ENCODE measurements at places on chromosomes 7 and 10.

DNA sequence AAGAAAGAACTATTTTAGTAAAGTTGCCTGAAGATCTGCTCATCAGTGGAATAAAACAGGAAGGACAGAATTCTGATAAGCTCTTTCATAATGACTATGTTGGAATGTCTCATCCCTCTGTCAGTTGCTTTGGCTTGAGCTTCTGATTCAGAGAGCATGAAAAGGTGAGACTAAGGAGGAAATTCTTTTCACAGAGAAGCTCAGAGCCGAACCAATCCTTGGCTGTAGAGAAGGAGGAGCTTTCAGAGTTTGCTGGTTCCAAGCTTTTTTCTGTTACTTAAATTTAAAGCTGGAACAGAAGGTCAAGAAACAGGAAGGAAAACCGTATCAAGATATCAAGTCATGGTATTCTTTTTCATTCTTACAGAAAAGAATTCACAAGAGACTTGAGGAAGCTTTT is 24.0 kb downstream of the GSTO2 start:
- DNase-seq, result no peak

DNA sequence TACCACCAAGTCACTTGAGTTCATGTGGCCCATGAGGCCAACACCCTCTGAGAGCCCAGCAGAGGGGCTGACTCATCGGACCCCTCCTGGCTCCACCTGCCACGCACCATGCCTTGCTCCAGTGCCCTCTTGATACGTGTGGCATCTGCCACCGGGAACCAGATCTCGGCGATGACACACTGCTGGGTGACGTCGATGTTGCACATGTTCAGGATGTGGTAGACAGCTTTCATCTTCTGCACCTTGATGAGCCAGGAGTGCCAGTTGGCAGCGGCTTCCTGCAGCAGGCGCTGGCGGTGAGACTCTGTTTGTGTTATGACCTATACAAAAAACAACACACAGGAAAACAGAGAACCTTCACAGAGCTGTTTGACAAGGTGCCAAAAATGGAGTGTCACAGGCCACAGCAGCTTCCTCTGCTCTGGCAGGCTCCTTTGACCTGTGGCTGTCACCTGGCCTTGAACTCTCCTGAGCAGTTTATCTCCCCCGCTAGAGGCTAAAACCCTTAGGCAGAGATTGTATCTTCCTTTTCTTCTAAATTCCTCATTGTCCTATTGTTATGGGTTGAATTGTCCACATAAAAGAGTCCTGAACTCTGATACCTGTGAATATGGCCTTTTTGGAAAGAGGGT is 45.2 kb upstream of the TMEM213 start:
- peak; percentile 58 for DNase-seq

DNA sequence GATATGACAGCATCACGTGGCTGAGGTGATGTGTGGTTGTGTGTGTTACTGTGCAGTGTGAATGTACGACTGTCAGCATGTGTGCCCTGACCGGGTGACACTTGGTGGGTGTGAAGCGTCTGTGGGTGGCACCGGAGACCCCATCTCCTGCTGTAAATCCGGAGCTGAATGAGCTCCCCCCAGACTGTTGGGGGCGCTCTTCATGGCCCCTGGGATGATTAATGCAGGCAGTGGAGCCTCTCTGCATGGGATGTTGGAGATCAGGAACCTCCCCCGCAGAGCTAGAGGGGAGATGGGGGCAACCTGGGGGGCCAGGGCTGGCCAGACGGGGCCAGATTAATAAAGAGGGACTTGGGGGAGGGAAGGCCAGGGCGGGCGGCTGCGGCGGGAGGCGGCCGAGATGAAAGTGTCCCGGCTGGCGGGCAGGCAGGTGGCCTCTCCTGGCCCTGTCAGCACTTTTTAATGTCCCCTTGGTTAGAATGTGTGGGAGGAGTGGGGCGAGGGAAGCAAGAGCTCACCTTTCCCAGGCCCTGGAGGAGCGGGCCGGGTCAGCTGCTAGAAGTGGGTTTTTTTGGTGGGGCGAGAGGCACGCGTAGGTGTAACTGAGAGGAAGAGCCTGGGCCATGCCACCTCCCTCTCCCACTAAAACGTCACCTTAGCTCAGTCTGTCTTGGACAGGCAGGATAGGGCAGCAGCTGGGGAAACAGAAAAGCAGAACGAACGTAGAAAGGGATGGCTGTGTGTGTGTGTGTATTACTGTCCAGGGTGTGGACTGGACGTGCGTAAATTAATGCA is 34.1 kb downstream of the HIF1AN start:
- no peak for DNase-seq

- DNase-seq, result no peak
These were observed 44.9 kb downstream of the SEM1 start for GRCh38 chr7:96664793-96665192.

DNA sequence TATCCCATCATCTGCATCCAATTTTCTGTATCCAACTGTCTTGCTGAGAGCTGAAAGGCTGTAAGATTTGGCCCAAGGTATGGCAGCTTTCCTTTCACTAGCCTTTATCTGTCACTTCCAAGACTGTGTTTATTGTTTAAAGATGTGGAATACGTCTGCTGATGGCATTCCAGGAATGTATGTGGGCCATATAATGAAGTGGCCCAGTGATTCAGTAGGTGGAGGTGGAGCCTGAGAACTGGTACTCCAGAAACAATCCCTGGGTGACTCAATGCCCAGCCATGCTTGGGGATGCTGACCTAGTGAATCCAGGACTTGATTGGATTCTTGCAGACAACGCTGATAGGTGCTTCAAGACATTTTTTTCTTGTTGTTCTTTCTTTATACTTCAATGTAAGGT is 13.5 kb downstream of the NEUROD6 start:
- DNase-seq, result no peak

DNA sequence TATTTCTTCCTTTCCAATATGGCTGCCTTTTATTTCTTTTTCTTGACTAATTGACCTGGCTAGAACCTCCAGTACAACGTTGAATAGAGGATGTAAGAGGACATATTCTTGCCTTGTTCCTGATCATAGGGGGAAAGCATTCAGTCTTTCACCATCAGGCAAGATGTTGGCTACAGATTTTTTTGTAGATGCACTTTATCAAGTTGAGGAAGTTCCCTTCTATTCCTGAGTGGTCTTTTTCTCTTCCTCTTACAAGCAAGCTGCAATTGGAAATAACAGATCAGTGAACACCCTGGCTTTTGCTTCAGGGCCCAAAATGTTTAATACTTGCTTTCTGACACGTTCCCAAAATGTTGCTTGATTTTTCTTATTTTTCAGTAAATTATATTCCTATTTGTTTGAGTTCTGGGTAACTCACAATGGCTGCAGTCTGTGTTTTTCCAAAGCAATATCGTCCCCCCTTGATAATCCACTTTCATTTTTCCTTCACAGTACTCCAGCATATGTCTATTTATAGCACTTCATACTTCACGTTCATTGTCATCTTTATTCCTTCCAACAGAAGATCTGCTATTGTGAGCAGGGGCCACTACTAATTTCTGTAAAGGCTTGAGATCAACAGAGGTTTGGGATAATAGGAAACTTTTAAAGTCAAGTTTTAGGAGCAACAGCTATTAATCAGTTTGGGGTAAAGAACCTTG is 11.7 kb downstream of the CPEB3 start:
- DNase-seq, result no peak

- DNase-seq, result no peak
These were observed 403.3 kb downstream of the HGF start for GRCh38 chr7:81366546-81366945.

DNA sequence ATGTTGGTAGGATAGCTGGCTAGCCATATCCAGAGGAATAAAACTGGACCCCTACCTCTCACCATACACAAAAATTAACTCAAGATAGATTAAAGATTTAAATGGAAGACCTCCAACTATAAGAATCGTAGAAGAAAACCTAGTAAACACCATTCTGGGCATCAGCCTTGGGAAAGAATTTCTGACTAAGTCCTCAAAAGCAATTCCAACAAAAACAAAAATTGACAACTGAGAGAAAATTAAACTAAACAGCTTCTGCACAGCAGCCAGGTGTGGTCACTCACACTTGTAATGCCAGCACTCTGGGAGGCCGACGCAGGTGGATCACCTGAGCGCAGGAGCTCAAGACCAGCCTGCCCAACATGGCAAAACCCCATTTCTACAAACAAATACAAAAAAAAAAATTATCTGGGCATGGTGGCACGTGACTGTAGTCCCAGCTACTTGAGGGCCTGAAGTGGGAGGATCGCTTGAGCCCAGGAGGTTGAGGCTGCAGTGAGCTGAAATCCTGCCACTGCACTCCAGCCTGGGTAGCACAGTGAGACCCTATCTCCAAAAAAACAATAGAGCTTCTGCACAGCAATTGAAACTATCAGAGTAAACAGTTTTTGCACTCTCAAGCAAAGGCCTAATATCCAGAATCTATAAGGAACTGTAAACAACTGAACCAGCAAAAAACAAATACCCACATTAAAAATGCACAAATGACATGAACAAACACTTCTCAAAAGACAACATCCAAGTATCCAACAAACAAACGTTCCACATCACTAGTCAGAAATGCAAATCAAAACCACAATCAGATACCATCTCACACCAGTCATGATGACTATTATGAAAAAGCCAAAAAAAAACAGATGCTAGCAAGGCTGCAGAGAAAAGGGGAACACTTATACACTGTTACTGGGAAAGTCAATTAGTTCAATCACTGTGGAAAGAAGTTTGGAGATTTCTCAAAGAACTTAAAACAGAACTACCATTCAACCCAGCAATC is 4.8 kb downstream of the CRPPA start:
- no peak for DNase-seq

DNA sequence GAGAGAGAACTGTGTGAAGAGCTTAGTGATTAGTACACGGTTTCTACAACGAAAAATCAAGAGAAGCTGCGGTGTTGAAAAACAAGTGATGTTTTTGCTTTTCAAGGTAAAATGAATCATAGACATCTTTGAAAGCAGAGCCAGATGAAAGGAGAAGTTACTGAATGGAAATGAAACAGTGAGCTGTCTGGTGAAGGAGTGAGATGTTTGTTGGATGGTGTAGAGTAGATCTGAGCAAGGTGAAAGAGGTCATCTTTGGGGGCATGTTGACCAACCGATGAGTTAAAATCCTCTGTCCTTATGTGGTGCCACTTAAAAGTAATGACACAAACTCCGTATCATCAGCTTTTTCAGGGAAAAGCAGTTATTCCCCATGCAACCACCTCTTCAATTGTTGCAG is 177.4 kb downstream of the CDCA7L start:
- DNase-seq, result no peak

DNA sequence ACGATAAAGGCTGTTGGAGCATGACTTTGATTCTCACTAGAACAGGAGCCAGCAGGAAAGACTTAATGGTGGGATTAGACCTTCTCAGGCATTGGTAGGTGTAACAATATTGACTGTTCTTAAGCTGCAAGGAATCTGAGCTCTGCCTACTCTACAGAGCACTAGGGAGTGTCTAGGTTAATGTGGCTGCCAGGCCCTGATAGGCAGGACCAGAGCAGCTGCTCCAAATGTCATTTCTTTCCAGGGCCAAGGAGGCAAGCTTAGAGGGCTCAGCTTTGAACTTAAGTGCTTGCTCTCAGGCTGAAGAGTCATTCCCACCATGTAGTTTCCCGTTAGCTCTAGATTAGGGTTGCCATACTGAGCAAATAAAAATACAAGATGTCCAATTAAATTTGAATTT is 96.8 kb downstream of the RAB18 start:
- no peak for DNase-seq

GRCh38 chr10:43576062-43576461 is 1.6 kb upstream of the ZNF239 start:
- no peak for DNase-seq

GRCh38 chr7:74217455-74218342 is 7.9 kb downstream of the LAT2 start:
- no peak for DNase-seq

DNA sequence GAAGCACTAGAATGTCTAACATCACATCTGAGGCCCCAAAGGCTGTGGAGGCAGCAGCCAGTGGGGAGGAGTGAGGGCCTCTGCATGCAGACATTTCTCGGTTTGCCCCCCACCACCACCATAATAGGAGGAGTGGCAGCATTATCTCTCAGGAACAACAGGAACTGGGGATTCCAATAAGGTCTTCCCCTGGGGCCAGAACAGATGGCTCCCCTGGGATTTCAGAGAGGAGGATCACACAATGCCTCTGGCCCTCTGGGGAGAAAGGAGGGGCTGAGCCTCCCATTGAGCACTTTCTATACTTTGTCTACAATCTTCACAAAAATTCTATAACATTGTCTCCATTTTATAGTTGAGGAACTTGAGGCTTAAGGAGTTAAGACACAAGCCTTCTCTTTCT is 61.1 kb downstream of the GRID1 start:
- DNase-seq, result no peak

DNA sequence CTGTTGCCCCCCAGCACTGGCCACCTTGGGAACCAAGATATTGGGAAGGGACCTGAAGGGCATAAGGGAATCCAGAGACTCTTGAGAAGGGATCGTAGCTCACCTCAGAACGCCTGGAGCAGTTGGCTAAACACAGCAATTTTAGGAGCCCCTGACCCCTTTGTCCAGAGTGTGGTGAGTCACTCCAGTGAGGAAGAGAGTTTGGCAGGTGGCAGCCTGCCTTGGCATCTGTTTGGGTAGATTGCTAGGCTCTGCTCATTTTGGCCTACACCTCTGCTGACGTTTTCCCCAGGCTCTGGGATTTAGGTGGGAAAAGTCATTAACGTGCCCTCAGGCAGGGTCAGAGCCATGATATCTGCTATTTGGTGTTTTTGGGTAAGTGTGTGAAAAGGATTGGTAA is 100.6 kb downstream of the GRB10 start:
- DNase-seq, result no peak

DNA sequence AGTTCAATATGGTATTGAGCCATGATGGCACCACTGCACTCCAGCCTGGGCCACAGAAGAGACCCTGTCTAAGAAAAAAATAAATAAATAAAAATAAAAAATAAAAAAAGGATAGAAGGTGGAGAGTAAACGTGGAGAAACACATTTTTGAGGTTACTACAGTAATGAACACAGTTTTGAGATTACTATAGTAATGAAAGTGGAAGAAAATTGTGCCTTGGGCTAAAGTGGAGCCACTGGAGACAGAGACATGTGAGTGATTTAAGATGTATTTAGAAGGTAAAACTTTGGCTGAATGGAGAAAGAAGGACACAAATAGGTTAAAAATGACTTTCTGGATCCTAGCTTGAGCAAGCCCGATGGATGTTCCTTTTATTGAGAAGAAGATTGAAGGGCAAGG is 76.8 kb downstream of the HGF start:
- no peak for DNase-seq

DNA sequence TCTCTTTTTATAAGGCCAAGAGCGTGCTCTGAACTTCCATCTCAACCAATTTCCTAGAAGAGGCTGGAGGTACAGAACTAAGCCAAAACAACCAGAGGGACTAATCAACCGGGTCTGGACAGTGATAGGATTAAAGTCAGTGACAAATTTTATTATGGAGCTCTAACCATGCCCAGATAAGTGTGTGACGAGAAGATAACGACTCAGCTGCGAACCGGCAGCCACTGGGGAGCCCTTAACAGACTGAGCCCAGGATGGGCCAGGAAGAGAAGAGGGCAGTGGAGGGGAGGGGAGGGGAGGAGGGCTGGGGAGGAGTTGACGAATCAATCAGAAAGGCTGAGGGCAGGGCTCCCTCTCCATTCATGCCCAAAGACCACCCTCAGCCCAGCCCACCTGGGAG is 119.9 kb downstream of the PLXNA4 start:
- DNase-seq, result no peak

GRCh38 chr7:18336626-18337025 is 158.9 kb upstream of the HDAC9 start:
- DNase-seq, result no peak

- DNase-seq, result peak; percentile 20
These were observed 4.1 kb upstream of the BMPR1A start for GRCh38 chr10:86752311-86752710.

GRCh38 chr10:70355051-70356021 is 27.1 kb downstream of the LRRC20 start:
- DNase-seq, result no peak

GRCh38 chr10:44939691-44940401 is 19.8 kb upstream of the RASSF4 start:
- no peak for DNase-seq
